ENCODE measurements at places on chromosomes 2 and 18.
A peak's percentile ranks its signal among the peaks of the same experiment; 100 is the strongest.

GRCh38 chr2:142180820-142181533, 50.2 kb upstream of the LRP1B start:
- peak; percentile 34 for DNase-seq

GRCh38 chr2:173355132-173355865, 627 bp downstream of the CDCA7 start:
- DNase-seq: peak; percentile 36

- DNase-seq: no peak
These were observed 46.7 kb upstream of the CREB1 start for GRCh38 chr2:207483066-207483465.

DNA sequence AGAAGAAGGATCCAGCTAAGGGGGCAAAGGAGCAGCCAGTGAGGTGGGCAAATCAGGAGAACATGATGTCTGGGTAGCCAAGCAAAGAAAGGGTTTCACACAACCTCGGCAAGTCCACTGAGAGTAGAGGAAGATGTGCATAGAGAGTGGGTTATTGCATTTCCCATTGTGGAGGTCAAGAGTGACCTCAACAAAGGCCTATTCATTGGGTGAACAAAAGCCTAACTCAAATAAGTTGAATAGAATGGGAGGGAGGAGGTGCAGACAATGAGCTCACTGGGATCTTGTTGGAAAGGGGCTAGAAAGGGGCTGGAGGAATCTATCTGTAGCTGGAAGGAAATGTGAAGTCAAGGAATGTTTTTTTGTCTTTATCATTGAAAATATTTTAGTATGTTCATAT, 14.0 kb upstream of the PDCL3 start:
- DNase-seq: no peak

GRCh38 chr2:240179186-240179815, 38.8 kb upstream of the OTOS start:
- no peak for DNase-seq

DNA sequence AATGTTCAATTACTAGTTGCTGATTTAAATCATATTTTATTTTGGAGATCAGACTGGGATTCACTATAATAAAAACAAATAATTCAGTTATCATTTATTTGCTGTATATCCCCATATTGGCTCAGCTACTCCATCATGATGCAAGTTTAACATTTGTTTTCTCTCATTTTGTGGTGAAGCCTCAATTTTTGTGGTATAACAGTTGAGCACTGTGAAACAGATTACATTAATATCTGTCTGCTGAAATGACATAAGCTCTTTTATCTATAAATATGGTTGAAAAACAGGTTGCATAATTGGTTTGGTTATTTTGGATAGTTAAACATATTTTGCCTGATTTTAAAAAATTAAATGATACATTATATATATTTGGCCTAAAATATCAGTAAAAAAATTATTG, 67.7 kb downstream of the DPP4 start:
- no peak for DNase-seq

- DNase-seq: no peak
These were observed 84.2 kb downstream of the TGFA start for GRCh38 chr2:70469435-70469834.

GRCh38 chr2:73984203-73984921, at the start of gene TET3:
TSS of gene TET3 (plus strand) at chr2:73984910. CDS start at chr2:73986404, 1,494 bp downstream.
- peak; percentile 60 for DNase-seq

GRCh38 chr2:118202707-118203303, 114.5 kb downstream of the INSIG2 start:
- DNase-seq: peak; percentile 37

DNA sequence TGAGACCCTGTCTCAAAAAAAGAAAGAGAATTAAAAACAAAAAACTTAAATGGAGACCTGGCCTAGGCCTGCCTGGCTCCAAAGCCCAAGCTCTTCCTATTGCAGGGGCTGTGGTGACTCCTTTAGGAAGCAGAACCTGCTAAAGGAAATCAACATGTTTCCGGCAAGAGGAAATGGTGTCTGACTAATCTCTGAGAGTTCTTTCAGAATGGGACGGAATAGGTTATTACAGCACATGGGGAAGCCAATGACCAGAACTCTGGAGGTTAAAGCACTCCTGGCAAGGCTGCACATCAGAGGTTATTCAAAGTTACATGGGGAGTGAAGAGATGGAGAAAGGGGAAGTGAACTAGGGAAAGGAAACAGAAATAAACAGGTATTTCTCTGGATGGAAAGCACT, 21.4 kb downstream of the KIF3C start:
- no peak for DNase-seq

DNA sequence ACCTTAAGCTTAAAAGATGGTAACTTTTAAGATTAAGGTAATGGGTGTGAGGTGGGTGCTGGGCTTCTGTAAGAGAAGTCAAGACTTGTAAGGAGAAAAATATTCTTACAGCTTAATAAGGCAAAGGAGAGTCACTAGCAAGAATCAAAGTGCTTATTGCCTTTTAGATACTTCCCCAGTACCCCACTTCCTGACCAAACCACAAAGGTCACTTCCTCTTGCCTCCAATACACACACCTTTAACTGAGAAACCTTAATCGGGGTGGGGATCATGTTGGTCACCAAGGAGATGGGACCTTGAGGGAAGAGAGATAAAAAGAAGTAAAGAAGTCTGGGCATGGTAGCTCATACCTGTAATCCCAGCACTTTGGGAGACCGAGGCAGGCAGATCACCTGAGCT, 10.6 kb upstream of the ATG16L1 start:
- DNase-seq: no peak

GRCh38 chr2:45888167-45888566, 236.7 kb downstream of the PRKCE start:
- no peak for DNase-seq

- DNase-seq: no peak
These were observed 103.5 kb downstream of the NOL4 start for GRCh38 chr18:34121200-34121721.

DNA sequence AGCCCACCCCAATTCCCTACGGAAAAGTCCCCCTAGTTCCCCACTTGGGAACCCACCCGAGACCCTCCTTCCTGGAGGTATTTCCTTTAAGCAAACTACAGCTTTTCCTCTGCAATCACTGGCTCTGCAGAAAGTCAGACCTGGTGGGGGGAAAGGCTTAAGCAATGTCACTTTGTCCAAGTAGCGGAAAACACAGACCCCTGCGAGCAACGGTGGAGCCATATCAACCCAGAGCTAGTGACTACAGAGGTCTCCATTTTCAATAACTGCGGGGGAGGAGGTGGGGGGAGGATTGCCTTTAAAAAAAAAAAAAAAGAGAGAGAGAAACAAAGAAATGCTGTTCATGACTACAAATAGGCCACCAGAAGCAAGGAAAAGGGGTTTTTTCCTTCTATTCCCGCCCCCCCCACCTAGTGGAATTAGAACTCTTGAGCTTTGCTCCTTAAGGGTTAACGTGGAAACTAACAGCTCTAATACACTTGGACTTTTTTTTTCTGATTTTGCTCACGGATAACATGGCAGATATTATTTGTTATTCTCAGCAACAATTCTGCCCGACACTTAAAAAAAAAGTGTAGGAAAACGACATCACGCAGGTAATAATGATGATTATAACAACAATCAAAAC, 1.1 kb upstream of the FRZB start:
- no peak for DNase-seq

GRCh38 chr2:68263632-68264031, 11.3 kb upstream of the PPP3R1 start:
- no peak for DNase-seq

- no peak for DNase-seq
These were observed 122.7 kb upstream of the SMAD7 start for GRCh38 chr18:49073437-49073836.

GRCh38 chr2:106904242-106904641, 18.3 kb upstream of the ST6GAL2 start:
- DNase-seq: no peak

DNA sequence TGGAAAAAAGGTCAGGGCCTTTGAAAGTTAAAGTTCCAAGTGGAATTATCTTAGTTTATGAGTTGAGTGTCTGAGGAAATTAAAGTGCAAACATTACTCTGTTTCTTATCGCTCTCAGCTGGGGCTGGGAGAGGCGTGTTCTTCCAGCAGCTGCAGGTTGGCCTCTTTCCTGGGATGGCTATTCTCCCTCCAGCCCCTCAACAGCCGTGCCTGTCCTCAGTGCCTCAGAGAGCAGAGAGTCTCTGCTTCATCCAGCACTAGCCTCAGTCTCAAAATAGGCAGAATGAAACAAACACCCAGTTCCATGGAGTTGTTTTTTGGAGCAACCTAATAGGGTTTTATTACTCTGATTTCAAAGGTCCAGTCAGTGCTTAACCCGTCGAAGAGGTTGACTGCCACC, 298.1 kb downstream of the GALR1 start:
- DNase-seq: peak; percentile 23

DNA sequence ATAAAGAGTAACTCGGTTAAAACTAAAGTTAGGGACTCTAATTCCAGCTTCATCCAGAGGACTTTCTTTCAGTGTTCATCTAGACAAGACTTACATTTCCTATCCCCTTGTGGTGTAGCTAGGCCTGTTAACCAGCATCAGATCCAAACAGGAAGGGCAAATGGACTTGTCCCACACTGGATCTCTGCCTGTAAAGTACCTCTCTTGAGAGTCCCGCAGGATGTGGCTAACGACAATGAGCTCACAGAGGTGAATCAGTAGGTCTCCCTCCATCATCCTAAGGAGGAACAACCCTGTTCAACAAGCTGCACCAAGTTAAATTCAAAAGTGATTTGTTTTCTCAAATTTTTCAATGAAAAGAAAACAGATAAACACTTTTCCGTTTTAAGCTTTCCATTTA, 412.3 kb upstream of the RGPD4 start:
- no peak for DNase-seq

- DNase-seq: no peak
These were observed 96.9 kb downstream of the TSHZ1 start for GRCh38 chr18:75307530-75307929.

DNA sequence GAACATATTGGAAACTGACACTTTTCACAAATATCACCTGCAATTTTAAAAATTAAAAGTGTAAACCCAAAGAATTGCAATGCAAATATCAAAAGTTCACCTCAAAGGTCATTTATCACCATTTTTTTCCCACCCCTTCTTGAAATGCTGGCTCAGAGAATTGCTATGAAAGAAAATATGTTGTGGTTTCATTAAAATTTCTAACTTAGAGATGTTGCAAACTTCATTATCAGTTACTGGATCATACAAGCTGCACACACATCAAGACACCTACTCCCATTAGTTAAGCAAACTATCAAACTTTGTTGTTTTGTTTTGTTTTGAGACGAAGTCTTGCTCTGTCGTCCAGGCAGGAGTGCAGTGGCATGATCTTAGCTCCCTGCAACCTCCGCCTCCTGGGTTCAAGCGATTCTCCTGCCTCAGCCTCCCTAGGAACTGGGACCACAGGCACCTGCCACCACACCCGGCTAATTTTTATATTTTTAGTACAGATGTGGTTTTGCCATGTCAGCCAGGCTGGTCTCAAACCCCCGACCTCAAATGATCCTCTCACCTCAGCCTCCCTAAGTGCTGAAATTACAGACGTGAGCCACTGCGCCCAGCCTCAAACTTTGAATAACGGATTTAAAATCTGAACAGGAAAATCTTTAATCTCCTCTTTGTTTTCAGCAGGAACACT, 37.0 kb downstream of the STK39 start:
- no peak for DNase-seq

DNA sequence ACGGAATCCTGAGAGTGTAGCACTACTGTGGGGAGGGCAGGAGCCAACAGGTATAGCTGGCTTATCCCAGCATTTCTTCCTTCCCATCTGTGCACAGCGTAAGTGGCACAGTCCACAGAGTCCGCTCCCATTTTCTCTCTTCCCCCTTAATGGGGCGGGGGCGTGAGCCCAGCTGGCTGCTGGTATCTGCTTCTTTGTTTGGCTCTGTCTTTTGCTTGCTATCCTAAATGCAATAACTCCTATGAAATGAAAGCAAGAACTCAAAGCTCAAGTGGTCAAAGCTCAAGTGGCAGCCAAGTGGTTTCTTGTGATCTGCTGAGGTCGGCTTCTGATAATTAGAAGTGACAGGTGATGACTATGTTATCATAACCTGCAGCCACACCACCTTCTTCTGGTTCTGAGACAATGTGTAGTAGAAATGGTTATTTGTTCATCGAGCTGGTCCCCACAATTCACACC, 192.7 kb downstream of the PLCL1 start:
- no peak for DNase-seq

GRCh38 chr2:239700686-239701345, 300.0 kb upstream of the HDAC4 start:
- no peak for DNase-seq

- no peak for DNase-seq
These were observed 27.2 kb downstream of the FECH start for GRCh38 chr18:57559314-57559713.

- no peak for DNase-seq
These were observed 1775.1 kb upstream of the PIK3C3 start for GRCh38 chr18:40179729-40180461.

- DNase-seq: peak; percentile 23
These were observed 325.6 kb upstream of the VRK2 start for GRCh38 chr2:57720728-57721627.

DNA sequence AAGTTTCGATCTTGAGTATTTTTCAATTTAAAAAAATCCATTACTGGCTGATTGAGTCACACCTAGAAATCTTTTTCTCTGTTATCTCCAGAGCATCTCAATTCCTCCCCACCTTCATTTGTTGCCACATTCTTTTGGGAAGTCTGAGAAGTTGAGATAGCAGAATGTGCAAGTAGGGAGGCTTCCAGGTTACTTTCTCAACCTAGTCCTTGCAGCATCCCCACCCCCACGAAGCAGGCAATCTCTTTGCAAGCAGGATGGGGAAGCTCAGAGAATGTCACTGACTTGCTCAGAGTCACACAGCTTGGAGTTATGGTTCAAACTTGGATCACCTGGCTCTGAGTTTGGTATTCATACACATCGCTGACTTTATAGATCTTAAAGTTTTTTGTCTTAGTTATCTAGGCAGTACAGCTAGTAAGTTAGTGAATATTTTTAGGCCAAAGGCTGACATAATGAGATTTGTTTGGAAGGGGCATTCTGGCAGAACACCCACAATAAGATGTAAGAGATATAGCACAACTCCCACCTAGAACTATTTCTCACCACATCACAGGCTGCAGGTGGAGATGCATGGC, 25.9 kb upstream of the LCLAT1 start:
- DNase-seq: no peak

DNA sequence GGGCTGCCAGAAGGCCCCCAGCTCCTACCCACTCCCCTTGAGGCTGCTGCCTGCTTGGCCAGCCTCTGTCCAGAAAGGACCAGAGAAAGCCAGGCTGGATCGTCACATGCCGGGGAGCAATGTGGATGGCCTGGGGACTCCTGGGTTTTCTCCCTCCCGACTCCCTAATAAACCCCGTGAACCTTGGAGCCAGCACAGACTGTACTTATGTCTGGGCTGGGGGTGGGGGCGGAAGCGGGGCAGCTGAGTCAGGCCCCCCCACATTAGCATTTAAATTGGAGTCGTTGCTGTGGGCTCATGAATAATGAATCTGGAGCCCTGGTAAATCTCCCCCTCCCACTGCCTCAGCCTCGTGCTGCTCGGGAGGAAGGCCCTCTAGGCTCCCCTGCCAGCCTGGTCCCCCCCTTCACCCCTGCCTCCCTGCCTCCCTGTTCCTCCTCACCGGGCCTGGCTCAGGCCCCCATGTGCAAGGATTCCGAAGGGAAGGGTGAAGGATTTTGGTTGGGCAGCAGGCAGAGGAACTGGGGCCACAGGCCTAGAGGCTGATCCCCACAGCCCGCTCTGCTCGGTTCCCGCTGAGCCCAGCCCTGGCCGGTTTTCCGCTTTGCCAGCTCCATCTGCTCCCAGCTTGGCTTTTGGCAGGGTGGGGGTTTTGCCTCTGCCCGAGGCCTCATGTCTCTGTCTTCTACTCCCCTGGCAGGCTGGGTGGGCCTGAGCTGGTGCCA, 7.3 kb upstream of the ASIC4 start:
- no peak for DNase-seq
